Suprapubic skin (tissue), 4 donors: ENCODE measurements at places on chromosomes 1 and 21. TPM values are rescaled to one million over a fixed set of nuclear protein-coding genes. Genes with fewer than 3 reads are reported as not detected.

The GBP7 gene
- not detected for total RNA-seq

The GCSAML gene
- total RNA-seq, result not detected

The TCHHL1 gene
- 1.7 TPM for total RNA-seq

The HES2 gene
- 25.3 TPM for total RNA-seq

The BRINP3 gene
- not detected for total RNA-seq

The HNRNPU gene
- total RNA-seq, result 275 TPM

The HAX1 gene
- 73.6 TPM for total RNA-seq

The RNPEP gene
- 63.2 TPM for total RNA-seq

The IGSF3 gene
- total RNA-seq, result 59.2 TPM

The ATP1A4 gene
- not detected for total RNA-seq

The LRRC3 gene
- 3.9 TPM for total RNA-seq

The ZC3H12A gene
- total RNA-seq, result 47.7 TPM

The KCNK2 gene
- 5.2 TPM for total RNA-seq

The BRWD1 gene
- total RNA-seq, result 50.4 TPM

The PTCH2 gene
- 1.2 TPM for total RNA-seq

The CLDN19 gene
- total RNA-seq, result 0.44 TPM

The ANGPTL3 gene
- not detected for total RNA-seq

The TTC22 gene
- total RNA-seq, result 59.7 TPM

The RBP7 gene
- 13.0 TPM for total RNA-seq

The DENND2C gene
- total RNA-seq, result 60.9 TPM

The RNU1-3 gene
- under 0.01 TPM for total RNA-seq

The CNIH4 gene
- 30.2 TPM for total RNA-seq

The C8B gene
- not detected for total RNA-seq

The MRPL24 gene
- total RNA-seq, result 33.6 TPM

The SERTAD4 gene
- total RNA-seq, result 18.5 TPM

The HSD3B1 gene
- 2.9 TPM for total RNA-seq

The USH2A gene
- not detected for total RNA-seq

The RHCE gene
- total RNA-seq, result not detected

The FYB2 gene
- total RNA-seq, result not detected

The AKT3 gene
- 10.2 TPM for total RNA-seq

The NMNAT2 gene
- 0.68 TPM for total RNA-seq

The PRKAA2 gene
- total RNA-seq, result 1.4 TPM

The TMEM82 gene
- not detected for total RNA-seq

The CD1E gene
- 10.5 TPM for total RNA-seq

The GIPC2 gene
- total RNA-seq, result 4.4 TPM

The PALMD gene
- total RNA-seq, result 183 TPM
